ENCODE measurements at places on chromosomes 13 and 19.

- no peaks in the 10 kb centered on the region for H3K36me3 ChIP-seq
- H3K4me3 ChIP-seq, result no peak overlapping the region
- peaks cover 18% of the 10 kb centered on the region for H3K4me1 ChIP-seq
- no peak overlapping the region for H3K27ac ChIP-seq
- peaks cover 10% of the 10 kb centered on the region for H3K27me3 ChIP-seq
Measured at GRCh38 chr13:50526661-50527071, 316.8 kb downstream of the DLEU7 start.

GRCh38 chr13:85108356-85108755 lies 690.9 kb downstream of the SLITRK6 start:
- no peak overlapping the region for H3K4me3 ChIP-seq
- no peak overlapping the region for H3K27ac ChIP-seq
- H3K4me1 ChIP-seq, result no peaks in the 10 kb centered on the region

DNA sequence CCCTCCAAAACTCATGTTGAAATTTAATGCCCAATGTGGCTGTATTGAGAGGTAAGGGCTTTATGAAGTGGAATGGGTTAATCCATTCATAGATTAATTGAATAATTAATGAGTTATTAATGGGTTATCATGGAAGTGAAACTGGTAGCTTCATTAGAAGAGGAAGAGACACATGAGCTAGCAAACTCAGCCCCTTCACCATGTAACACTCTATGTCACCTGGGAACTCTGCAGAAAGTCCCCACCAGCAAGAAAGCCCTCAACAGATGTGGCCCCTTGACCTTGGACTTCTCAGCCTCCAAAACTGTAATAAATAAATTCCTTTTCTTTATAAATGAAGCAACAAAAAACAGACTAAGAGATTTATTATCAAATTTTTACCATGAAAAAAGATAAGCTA lies 223.5 kb downstream of the KLF12 start:
- peaks cover 4% of the 10 kb centered on the region for H3K36me3 ChIP-seq
- no peaks in the 10 kb centered on the region for H3K27me3 ChIP-seq
- H3K27ac ChIP-seq, result no peak overlapping the region
- no peak for DNase-seq

GRCh38 chr13:28492569-28493367 lies 2.2 kb downstream of the FLT1 start:
- peak; percentile 84 for DNase-seq
- H3K4me1 ChIP-seq, result peaks cover 30% of the 10 kb centered on the region
- H3K27ac ChIP-seq, result peak overlapping the region; percentile 83
- peak overlapping the region; percentile 77 for H3K4me3 ChIP-seq

GRCh38 chr13:46389457-46390451 lies 2.7 kb upstream of the RUBCNL start:
- H3K27ac ChIP-seq, result no peak overlapping the region
- no peaks in the 10 kb centered on the region for H3K36me3 ChIP-seq
- H3K27me3 ChIP-seq, result peaks cover 24% of the 10 kb centered on the region

All from activated naive CD4-positive, alpha-beta T cell treated with anti-CD3 and anti-CD28 coated beads for 36 hours (primary cell).